Femur (tissue), 1 donor: ENCODE measurements at places on chromosomes 2 and 18.

GRCh38 chr2:149023091-149023490 is 15.4 kb upstream of the LYPD6B start:
- DNase-seq, result no peak

GRCh38 chr2:70115646-70116442 is 28.6 kb downstream of the PCBP1 start:
- no peak for DNase-seq

GRCh38 chr18:58054041-58054781 is 10.2 kb downstream of the NEDD4L start:
- no peak for DNase-seq

GRCh38 chr2:9110346-9110884 is 96.2 kb upstream of the ASAP2 start:
- DNase-seq, result no peak
